GM12865 (cell line): ENCODE measurements at places on chromosomes 1 and 21.
A peak's percentile ranks its signal among the peaks of the same experiment; 100 is the strongest.

GRCh38 chr1:202376247-202376646 lies 27.7 kb downstream of the PPP1R12B start:
- no peak for DNase-seq

GRCh38 chr1:112714313-112715263 lies 544 bp downstream of the PPM1J start:
- no peak for DNase-seq

GRCh38 chr21:24628046-24628445 lies 979.2 kb downstream of the MRPL39 start:
- DNase-seq: no peak

GRCh38 chr1:221530791-221531190 lies 211.1 kb downstream of the DUSP10 start:
- DNase-seq: no peak

GRCh38 chr1:206451134-206451686 lies 19.1 kb upstream of the IKBKE start:
- DNase-seq: no peak

- peak; percentile 40 for DNase-seq
Observed at GRCh38 chr1:151166505-151166956, 587 bp downstream of the SCNM1 start.

- DNase-seq: no peak
Observed at GRCh38 chr1:116483481-116484309, 87.1 kb downstream of the CD58 start.

DNA sequence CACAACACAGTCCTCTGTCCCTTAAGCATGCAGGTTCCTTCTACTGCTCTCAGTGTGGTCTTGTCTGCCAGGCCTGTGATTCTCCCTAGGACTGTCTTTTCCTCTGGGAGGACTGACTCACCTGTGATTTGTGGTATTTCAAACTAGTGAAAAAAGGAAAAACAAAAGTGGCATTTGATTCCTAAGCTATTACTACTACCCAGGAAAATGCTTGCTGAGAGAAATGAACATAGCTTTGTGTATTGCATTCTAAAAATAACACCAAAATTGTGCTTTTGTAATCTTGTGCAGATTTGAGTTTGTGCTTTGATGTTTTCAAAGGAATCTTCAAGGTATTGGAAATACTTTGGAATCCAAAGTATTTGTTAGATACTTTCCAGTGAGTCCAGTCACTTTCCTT lies 57.0 kb downstream of the GPR161 start:
- DNase-seq: no peak

GRCh38 chr1:67892476-67893125 lies 59.3 kb upstream of the GNG12 start:
- DNase-seq: no peak

DNA sequence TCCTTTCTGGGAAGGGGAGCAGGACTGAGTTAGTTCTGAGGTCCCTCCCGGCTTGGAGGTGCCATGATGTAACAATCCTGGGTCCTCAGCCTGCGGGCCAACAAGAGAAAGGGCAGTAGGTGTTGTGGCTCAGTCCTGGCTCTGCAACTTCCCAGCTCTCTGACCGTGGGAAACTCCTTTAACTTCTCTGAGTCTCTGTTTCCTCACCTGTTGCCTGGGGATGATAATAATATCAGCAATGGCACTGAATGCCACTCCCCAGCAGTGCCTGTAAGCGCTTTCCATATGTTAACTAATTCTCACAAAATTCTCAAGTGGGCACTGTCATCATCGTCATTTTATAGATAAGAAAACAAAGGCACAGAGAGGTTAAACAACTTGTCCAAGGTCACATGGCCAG lies 2.3 kb downstream of the PADI3 start:
- no peak for DNase-seq

DNA sequence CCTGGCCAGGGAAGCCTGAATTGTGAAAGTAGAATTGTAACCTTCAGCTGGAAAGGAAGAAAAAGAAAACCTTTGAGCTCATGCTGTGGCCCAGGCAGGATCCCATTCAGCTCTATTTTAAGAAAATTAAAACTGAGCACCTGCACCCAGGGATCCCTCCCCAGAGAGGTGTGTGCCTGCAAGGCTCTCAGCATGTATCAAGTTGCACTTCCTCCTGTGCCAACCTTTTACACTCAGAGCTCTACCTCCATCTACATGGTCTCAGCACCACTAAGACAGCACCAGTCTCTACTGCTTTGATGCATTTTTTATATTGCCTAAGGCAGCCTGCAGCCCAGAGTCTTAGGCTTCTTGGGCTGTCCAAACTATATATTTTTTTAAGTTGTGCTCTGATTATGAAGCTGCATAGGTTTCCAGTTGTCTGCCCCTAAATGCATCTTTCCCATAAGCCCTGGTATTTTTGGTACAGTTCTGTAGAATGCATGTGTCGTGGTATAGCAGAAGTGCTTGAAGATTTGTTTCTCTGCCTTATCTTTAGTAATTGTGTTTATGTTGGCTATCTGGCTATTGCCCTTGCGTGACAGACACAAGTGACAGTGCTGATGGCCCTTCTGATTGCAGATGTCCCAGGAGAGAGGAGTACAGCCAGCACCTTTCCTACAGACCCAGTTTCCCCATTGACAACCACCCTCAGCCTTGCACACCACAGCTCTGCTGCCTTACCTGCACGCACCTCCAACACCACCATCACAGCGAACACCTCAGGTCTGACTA lies 63.1 kb downstream of the PTPRC start:
- DNase-seq: no peak

DNA sequence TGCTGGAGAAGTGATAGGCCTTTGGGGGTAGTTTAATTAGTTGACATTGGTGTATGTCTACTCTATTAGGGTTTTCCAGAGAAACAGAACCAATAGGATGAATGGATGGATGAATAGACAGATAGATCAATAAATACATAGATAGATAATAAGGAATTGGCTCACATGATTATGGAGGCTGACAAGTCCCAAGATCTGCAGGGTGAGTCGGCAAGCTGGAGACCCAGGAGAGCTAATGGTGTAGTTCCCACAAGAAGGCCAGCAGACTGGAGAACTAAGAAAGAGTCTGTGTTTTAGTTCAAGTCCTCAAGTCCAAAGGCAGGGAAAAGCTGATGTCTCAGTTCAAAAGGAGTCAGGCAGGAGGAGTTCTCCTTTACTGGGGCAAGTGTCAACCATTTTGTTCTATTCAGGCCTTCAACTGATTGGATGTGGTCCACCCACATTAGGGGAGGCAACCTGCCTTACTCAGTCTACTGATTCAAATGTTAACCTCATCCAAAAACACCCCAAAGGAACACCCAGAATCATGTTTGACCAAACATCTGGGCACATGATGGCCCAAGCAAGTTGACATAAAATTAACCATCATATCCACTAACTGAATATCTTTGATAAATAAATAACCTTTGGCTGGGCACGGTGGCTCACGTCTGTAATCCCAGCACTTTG lies 4.5 kb upstream of the SDE2 start:
- DNase-seq: peak; percentile 26

GRCh38 chr1:184822267-184822666 lies 67.6 kb upstream of the EDEM3 start:
- DNase-seq: peak; percentile 40

GRCh38 chr1:2003541-2004131 lies at the start of gene CFAP74:
CFAP74 (minus strand) TSS chr1:2003786; CDS start chr1:1990956, 12,830 bp downstream.
- DNase-seq: no peak

DNA sequence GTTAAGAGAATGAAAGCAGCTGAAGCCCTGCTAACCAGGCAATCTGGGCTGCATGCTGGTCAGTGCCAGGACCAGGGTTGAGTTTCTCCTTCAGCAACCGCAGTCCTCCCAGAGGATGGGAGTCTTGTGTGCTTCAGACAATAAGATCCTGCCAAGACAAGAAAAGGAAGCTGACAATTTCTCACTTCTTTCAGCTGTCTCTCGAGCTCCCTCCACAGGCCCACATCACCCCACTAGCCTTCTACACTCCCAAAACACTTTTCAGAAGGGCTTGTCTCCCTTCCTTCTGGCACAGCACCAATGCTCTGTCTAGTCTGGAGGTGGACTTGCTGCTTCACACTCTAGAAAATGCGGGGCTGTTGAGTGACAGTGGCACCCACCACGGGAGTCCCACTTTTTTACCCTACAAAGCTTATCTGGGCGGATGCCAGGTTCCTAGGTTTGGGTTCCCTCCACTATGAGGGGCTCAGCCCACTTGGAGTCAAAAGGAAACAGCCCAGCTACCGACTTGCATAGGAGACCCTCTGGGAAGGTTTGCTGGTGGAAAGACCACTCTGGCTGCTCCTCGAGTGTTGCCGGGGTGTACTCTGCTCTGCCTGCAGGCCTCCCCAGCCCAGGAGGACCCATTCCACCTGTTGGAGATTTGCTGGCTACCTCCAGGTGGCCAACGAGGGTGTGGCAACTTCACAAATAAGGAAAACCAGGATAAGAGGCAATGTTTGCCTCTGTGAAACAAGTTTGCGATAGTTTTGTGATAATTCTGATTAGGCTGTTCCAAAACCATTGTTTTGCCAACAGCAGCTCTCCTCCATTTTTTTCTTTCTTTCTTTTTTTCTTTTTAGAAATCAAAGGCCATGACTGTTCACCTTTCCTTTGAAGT lies 68.9 kb downstream of the TENT5C start:
- DNase-seq: peak; percentile 78
